ENCODE measurements at places on chromosomes 5 and 9. TPM values are rescaled to one million over a fixed set of nuclear protein-coding genes. Genes with fewer than 3 reads are reported as not detected.

DNA sequence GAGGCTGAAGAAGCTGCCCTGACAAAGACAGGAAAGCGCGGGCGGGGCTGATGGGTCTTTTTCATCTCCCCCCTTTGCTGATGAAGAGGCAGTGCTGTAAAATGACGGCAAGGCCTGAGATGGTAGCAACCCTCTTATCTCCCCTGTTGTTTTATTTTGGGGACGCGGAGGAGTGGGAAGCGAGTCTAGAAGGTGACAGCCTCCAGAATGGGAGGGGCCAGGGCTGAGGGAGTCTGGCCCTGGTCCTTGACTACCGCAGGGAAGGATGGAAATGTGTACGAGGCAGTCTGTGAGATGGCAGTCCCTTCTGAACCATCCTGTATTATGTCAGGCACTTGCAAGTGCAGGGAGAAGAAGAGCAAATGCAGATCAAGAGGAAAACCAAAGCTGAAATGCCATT lies 46.1 kb upstream of the TCERG1 start:
- no peak for DNase-seq

DNA sequence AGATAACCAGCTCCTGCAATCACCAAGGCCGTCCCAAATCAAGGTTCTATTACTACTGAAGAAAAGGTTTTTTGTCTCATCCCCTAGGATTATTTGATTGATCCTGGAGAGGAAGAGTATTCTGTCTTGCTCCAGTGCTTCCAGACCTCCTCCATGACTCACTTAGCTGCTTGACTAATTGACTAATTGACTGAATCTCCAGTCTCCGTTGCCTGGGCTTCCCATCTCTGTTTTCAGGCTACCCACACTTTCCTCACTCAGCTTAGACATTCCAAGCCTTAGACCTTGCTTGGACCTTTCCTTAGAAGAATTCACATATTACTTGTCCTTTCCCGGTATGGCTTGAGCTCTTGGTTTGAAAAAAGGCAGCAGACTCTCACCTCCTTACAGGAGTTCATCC lies 60.6 kb downstream of the FRMD3 start:
- DNase-seq: no peak

- no peak for DNase-seq
Observed at GRCh38 chr5:17227868-17228267, 10.4 kb downstream of the BASP1 start.

- no peak for DNase-seq
Observed at GRCh38 chr5:123873846-123874245, 361.9 kb downstream of the CSNK1G3 start.

DNA sequence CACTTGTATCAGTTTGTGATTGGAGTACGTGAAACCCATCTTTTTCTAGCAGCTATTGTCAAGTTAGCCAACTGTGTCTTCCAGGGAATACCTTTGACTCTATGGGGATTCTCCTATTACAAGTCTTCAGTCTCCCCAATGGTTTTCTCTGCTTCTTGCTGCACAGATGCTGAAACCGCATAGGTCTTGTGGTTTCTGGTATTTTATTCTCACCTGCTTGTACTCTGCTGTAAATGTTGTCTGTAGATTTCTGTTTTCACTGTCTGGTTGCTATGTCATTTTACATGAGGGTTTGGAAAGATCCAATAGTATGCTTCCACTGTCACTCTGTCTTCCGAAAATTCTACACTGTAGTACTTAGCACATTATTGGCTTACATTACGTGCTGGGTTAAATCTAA lies 1196.9 kb upstream of the C9orf72 start:
- DNase-seq: peak; percentile 4

The TAS2R1 gene
- not detected for polyA plus RNA-seq

GRCh38 chr9:96242811-96243210 lies 59.2 kb downstream of the HSD17B3 start:
- DNase-seq: no peak

DNA sequence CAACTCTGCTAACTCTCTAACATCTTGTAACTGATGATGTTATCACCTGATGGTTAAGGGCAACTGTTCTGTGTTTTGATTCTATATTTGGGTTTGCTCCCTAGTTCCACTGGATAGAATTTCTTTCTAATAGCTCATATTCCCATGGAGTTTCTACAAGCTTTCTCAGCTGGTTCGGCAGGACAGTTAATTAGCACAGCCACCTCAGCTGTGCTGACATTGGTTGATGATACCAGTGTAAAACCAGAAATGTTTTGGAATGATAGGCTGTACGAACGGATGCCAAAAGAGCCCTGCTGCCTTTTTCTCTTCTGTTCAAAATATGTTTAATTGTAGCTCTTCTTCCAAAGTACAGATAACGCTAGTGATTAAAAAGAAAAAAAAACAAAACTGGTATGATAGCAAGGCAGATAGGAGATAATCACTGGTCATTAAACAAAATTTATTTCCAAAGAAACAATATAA lies 440.5 kb upstream of the ZNF608 start:
- no peak for DNase-seq

- no peak for DNase-seq
Observed at GRCh38 chr5:159403906-159404681, 73.8 kb upstream of the IL12B start.

DNA sequence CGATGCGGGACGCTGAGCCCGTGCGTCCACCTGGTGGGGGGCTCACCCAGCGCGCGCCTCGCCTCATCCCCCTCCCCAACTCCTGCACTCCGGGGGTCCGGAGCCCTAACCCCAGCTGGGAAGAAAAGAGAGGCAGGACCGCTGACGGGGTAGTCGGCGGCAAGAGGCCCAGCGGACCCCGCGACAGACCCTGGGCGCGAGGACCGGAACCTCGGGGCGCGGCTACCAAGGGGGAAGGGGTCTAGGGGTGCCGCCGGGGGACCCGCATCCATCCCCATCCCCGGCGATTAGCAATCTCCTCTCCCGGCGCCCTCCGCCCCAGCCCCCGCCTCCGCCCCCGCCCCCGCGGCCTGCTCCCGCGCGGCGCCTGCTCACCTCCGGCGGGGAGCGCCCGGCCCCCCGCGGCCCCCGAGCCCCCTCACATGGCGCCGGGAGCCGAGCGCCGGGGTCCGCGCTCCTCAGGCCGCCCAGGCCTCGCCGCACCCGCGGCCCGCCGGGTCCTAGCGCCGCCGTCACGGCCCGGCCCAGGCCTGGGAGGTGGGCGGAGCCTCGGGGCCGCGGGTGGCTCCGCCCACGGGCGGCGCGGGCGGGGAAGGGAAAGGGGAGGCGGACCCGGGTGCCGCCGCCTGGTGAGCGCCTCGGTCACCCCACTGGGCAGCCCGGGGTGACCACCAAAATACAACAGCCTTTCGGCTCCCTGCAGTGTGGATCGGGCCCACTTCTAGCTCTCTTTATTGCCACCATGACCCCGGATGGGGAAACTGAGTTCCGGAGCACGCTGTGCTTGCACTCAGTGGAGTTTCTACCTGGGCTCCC lies at the start of gene ST6GALNAC6:
Gene ST6GALNAC6 (minus strand): TSS at position 476 of the 816 bp plus-strand sequence. CDS start 1,622 bp downstream, outside the sequence.
- peak; percentile 95 for DNase-seq

DNA sequence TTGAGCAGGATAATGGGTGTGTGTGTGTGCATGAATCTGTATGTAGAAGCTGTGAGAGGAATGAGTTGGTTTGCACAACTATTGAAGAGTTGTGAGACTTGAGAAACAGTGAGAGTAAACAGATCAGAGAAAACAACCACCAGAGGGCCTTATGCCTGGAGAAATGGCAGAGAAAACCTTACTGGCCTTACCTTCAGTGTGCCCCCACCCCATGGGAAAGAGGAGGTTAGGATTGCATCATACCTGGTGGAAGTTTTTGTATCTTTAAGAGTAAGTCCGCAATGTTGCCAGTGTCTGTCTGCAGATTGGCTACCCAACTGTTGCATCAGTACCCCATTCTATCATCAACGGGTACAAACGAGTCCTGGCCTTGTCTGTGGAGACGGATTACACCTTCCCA lies 1909.4 kb upstream of the WWC1 start:
- DNase-seq: no peak

DNA sequence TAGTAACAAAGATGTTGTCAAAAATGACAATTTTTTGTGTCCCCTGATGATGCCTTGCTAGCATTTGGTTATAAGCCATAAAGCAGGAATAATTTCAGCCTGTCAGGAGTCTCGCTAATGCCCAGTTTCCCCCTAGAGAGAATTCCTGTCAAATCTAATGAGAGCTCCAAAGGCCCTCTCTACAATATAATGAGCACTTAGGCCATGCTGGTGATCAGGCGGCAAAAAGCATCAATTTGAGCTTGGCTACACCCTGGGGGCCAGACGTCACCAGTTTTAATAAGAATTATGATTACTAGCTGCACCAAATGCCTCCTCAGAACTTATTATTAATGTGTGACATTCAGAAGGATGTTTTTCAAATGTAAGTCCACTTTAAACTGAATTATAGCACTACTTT lies 6.1 kb downstream of the TLE1 start:
- DNase-seq: no peak

GRCh38 chr9:132937463-132937901 lies 6.9 kb downstream of the TSC1 start:
- no peak for DNase-seq

- DNase-seq: no peak
Observed at GRCh38 chr5:142115937-142116614, 7.5 kb downstream of the NDFIP1 start.

DNA sequence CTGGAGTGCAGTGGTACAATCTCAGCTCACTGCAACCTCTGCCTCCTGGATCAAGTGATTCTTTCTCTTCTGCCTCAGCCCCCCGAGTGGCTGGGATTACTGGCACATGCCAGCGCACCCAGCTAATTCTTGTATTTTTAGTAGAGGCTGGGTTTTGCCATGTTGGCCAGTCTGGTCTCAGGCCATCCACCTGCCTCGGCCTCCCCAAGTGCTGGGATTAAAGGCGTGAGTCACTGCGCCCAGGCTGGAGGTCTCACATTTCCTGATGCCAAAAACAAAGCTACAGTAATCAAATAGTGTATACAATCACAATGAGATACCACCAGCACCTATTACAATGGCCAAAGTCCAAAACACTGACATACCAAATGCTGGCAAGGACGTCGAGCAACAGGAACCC lies 51.1 kb downstream of the TTLL11 start:
- no peak for DNase-seq

- no peak for DNase-seq
Observed at GRCh38 chr5:174750711-174751110, 26.3 kb downstream of the MSX2 start.

GRCh38 chr5:138438724-138439476 lies at the start of gene REEP2:
REEP2 (plus strand) TSS chr5:138439057; CDS start chr5:138439209, 152 bp downstream.
- peak; percentile 81 for DNase-seq

GRCh38 chr9:135763716-135764446 lies 61.9 kb downstream of the KCNT1 start:
- no peak for DNase-seq

DNA sequence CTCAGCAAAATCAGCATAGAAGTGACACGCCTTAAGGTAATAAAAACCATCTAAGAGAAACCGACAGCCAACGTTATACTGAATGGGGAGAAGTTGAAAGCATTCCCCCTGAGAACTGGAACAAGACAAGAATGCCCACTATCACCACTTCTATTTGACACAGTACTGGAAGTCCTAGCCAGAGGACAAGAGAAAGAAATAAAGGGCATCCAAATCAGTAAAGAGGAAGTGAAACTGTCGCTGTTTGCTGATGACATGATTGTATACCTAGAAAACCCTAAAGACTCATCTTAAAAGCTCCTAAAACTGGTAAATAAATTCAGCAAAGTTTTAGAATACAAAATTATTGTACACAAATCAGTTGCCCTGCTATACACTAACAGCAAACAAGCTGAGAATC lies 393.3 kb downstream of the KIF4B start:
- no peak for DNase-seq

DNA sequence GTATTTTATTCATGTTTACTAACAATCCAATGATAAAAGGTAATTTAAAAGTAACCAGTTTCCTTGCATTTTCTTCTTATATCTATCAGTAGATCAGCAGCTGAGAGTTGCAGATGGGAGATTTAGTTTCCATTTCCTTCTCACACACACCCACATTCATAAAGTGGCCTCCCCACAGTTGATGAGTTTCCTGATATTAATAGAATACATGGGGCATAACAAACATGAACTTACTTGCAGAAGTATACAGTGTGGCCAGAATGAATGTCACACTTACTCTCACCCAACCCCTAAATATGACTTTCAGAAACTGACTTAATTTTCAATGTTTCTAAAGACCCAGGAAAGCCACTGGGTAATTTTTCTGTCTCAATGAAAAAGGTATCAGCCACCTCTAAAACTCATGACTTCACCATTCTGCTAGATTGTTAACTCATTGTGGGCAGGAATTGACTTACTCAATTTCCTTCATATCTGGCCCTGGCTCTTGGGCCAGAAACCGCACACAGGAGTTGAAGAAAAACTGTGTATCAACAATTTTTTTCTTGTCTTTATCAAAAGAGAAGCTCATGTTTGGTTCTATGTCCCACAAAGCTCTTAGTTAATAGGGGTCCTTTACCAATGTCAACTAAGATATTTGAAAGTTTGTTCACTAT lies 63.5 kb upstream of the OSMR start:
- no peak for DNase-seq

GRCh38 chr5:39631958-39632357 lies 207.2 kb upstream of the DAB2 start:
- no peak for DNase-seq

The CTNND2 gene
- 0.15 TPM for polyA plus RNA-seq

GRCh38 chr5:124740071-124740470 lies 6.4 kb downstream of the ZNF608 start:
- no peak for DNase-seq
